Neural cell (in vitro differentiated cells): ENCODE measurements at places on chromosomes 5 and 9. TPM values are rescaled to one million over a fixed set of nuclear protein-coding genes. Genes with fewer than 3 reads are reported as not detected.

IL3 gene
- polyA plus RNA-seq = not detected in 2 replicates

FOXD4L5 gene
- 0.06 and 0.12 TPM in 2 replicates for polyA plus RNA-seq

PTGER4 gene
- polyA plus RNA-seq = 6.2 and 12.0 TPM in 2 replicates

PDZD2 gene
- polyA plus RNA-seq = 3.1 and 4.0 TPM in 2 replicates

ASS1 gene
- 0.80 and 2.6 TPM in 2 replicates for polyA plus RNA-seq

TUBB4B gene
- polyA plus RNA-seq = 60.3 and 68.8 TPM in 2 replicates

PCDHGB3 gene
- polyA plus RNA-seq = not detected in 2 replicates

ENTREP1 gene
- 1.9 and 2.0 TPM in 2 replicates for polyA plus RNA-seq

CDX1 gene
- polyA plus RNA-seq = not detected in 2 replicates

ANKRD34B gene
- polyA plus RNA-seq = 0.08 and 0.32 TPM in 2 replicates

SLCO6A1 gene
- not detected in 2 replicates for polyA plus RNA-seq

CENPH gene
- polyA plus RNA-seq = 9.7 and 14.6 TPM in 2 replicates

CLIC3 gene
- polyA plus RNA-seq = not detected in 2 replicates

TGFBI gene
- 0.71 and 0.90 TPM in 2 replicates for polyA plus RNA-seq

PCDHB15 gene
- 11.2 and 13.7 TPM in 2 replicates for polyA plus RNA-seq

SH3RF2 gene
- polyA plus RNA-seq = not detected in 2 replicates

CAPSL gene
- 2.3 TPM in 1 of 2 replicates, not detected in the other for polyA plus RNA-seq

SPATA31D4 gene
- not detected in 2 replicates for polyA plus RNA-seq

STK32A gene
- 22.4 and 23.1 TPM in 2 replicates for polyA plus RNA-seq

PPP1R26 gene
- 20.1 and 30.1 TPM in 2 replicates for polyA plus RNA-seq

SLC34A3 gene
- 0.12 and 0.27 TPM in 2 replicates for polyA plus RNA-seq

PCDH12 gene
- not detected in 2 replicates for polyA plus RNA-seq

CAVIN4 gene
- polyA plus RNA-seq = 14.5 and 15.3 TPM in 2 replicates

MRPS2 gene
- polyA plus RNA-seq = 20.1 and 23.6 TPM in 2 replicates

IL5 gene
- not detected in 2 replicates for polyA plus RNA-seq

DOCK8 gene
- 0.04 TPM in 1 of 2 replicates, not detected in the other for polyA plus RNA-seq

PDE6A gene
- polyA plus RNA-seq = not detected in 2 replicates

DMRTA1 gene
- 0.64 and 0.82 TPM in 2 replicates for polyA plus RNA-seq

KIF12 gene
- polyA plus RNA-seq = 0.14 TPM in 1 of 2 replicates, not detected in the other

MZB1 gene
- polyA plus RNA-seq = not detected in 2 replicates
